ENCODE measurements at places on chromosomes 12 and 14.

DNA sequence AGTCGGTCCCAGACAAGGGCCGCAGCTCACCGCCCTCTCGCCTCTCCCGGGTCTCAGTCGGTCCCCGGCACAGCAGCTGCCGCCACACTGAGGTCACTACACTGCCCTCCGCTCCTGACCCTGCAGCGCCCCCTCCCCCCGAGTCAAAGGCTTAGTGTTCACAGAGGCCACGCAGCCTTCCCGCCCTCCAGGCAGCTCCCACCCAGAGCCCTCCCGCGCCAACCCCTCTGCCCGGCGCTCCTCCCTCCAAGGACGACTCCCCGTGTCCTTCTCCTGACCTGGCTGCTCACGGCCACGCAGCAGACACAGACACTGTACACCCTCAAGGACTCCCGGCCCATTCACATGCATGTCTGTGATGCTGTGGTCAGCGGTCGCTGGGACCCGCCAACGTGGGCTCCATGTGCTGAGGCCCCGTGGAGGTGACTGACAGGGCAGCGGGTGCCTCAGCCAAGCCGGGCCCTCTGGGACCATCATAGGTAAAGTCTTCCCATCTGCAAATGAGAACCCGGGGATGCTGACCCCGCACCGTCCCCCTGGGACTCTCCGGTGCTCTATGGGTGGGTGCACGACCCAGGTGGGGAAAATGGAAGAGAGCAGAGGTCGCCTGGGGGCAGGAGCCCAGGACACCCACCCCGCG, 16.3 kb upstream of the GALNT9 start:
- no peak for DNase-seq

- DNase-seq = no peak
Measured at GRCh38 chr12:33156042-33156441, 259.5 kb upstream of the PKP2 start.

GRCh38 chr14:20988717-20989470, 886 bp upstream of the METTL17 start:
- DNase-seq = no peak

DNA sequence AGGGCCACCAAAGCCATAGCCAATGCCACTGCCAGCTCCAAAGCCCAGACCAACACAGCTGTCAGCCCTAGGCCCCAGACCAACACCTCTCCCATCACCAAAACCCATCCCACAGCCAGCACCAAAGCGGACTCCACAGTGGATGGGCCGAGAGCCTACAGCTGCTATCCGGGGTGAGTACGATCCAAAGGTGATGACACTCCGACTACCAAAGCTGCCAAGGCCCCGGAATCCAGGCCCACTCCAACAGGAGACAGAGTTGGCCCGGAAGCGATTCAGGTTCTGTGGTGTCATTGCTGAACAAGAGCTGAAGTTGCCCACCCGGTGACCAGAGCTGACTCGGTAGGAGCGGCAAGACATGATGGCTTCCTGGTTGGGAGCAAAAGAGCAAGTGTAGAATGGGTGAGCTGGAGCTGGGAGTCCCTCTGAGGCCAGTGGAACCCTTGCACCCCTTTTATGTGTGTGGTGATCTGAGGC, at the start of gene KRT84:
Gene KRT84, minus strand, starts transcription at position 427 of the 477 bp plus-strand sequence. Its CDS starts 67 bp downstream, at position 360.
- no peak for DNase-seq

DNA sequence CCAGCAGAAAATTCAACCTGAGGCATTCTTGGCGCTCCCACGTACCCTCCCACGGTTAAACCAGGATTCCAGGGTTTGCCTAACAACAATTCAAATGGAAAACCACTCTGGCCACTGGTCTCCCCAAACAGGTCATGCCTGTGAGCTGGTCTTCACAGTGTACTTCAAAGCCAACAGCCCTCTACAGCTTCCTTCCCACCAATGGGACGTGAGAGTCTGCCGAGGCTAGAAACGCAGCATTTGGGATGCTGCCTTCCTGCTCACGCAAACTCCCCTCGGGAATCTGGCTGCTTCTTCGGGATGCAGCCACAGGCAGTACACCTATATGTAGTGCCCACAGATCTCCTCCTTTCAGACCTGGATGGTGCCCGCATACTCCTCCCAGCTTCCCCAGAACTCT, 149.1 kb downstream of the KLHL28 start:
- DNase-seq = no peak

- no peak for DNase-seq
Measured at GRCh38 chr14:89731396-89731933, 223.1 kb downstream of the EFCAB11 start.

DNA sequence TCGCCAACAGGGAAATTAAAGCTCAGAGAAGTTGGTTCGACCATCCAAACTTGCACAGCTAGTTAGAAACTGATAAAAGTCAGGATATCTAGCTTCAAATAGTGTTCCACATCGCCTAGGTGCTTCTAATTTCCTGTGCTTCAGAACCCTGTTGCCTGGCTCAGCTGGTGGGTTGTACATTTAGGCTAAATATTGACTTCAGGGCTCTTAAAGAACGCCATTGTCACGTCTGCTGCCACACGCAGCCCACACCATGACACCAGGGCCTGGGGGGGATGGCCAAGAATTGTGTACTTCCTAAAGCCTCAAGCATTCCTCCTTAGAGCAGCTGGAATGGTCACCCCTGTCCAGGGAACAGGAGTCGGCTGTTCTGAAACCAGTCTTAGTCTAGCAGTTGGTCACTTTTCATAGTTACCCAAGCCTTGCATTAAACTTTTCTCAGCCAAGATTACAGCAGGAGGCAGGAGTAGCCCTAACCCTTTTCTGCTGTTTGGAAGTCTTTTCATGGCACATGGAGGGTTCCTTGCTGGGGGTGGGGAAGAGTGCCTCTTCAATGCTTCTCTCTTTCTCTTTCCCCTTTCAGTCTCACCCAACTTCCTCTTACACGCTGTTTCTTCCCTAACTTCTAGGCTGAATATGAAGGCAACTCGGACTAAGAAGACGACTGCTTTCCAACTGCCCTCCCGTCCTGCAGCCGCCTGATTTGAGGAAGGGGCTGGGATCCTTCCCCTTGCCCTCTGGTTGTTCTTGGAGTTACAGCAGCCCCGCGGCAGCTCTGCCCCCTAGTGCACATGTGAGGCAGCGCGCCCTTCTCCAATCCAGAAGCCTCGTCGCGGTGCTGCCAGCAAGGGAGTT, 17.1 kb downstream of the FOS start:
- DNase-seq = no peak
